ENCODE measurements at places on chromosomes 16 and 17.

GRCh38 chr16:75532142-75532765 is 3.7 kb downstream of the CHST5 start:
- DNase-seq: no peak

- no peak for DNase-seq
These were observed 1.6 kb upstream of the ETV4 start for GRCh38 chr17:43547659-43548256.

DNA sequence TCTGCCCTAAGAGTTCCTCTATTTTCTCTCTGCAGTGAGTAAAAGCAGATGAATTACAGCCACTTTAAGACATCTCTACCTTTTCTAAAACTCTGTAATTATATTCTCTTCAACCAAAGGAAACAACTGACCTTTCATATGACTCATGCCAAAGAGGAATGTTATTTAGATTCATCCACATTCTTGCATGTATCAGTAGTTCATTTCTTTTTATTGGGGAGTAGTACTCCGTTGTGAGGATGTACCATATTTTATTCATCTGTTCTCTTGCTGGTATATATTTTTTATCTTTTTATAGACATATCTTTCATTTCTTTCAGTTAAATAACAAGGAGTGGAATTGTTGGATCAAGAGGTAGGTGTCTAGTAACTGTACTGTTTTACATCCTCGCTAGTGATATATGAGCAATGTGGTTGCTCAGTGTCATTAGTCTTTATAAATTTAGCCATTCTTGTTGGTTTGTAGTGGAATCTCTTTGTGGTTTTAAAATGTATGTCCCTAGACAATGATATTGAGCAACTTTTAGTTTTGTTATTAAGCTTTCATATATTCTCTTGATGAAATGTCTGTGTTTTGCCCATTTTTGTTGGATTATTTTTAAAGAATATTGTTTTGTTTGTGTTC is 7.8 kb upstream of the MYH8 start:
- DNase-seq: no peak

GRCh38 chr17:28744104-28744971 is 527 bp downstream of the TRAF4 start:
- DNase-seq: no peak

DNA sequence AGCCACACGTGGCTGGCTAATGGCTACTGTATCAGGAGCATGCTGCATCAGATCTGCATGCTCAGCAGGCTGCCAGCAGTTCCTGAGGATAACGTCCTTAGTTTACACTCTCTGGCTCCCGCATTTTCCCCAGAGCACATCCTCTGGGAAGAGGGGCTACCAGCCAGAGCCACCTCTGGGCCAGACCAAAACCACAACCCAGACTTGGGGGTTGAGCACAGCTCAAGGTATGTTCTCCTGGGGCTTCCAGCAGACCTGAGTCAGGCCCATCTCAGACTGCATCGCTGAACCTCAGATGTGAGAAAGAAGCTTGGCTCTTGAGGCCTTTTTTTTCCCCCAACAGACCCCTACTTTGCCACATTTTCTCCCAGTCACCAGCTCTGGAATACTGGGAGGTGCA is 23.7 kb upstream of the WSCD1 start:
- DNase-seq: no peak

GRCh38 chr16:26981266-26981938 is 85.3 kb upstream of the C16orf82 start:
- no peak for DNase-seq

GRCh38 chr17:54972406-54973138 is 4.0 kb downstream of the STXBP4 start:
- no peak for DNase-seq

DNA sequence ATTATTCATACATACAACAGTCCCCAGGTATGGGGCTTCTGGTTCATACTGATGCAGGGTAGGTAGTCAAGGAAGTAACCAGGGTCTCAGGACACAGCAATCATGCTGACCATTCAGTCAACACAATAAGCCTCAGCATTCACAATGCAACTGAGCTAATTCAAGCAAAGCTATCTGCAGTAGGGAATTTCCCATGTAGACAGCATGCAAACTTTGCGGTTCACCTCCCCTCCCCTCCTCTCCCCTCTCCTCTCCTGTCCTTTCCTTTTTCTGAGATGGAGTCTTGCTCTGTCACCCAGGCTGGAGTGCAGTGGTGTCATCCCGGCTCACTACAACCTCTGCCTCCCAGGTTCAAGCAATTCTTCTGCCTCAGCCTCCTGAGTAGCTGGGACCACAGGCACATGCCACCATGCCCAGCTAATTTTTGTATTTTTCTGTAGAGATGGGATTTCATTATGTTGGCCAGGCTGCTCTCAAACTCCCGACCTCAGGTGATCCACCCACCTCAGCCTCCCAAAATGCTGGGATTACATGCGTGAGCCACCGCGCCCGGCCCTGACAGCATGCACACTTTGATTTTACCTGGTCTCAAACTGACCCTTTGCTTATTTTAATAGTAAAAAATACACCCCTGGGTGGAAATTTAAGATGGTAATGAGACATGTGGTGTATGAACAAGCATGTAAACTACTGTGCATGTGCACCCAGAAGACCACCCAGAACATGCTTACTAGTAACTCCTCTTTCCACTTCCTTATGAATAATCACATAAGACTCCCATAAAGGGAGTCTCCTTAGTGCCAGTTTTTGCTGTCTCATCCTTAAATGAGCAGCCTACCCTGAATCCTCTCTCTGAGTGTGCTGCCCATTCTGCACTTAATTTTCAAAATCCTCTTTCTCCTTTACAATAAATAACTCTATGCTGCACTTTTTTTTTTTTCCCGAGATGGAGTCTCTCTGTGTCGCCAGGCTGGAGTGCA is 9.3 kb upstream of the RNF135 start:
- no peak for DNase-seq

DNA sequence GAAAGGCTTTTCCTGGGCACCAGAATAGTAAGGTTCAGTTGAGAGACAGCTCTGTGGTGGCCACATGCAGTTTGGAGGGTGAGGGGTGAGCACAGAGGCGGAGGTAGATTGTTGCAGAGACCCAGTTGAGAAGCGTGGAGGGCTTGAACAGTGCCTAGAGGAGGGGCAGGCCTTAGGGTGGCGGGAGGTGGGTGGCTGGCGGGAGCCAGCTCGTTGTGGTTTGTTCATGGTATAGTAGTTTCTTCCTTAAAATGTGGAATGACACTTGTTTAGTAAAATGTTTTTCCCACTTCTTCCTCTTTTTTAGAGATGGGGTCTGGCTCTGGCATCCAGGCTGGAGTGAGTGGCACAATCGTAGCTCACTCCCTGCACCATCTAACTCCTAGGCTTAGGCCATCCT is 14.2 kb downstream of the USP10 start:
- no peak for DNase-seq

DNA sequence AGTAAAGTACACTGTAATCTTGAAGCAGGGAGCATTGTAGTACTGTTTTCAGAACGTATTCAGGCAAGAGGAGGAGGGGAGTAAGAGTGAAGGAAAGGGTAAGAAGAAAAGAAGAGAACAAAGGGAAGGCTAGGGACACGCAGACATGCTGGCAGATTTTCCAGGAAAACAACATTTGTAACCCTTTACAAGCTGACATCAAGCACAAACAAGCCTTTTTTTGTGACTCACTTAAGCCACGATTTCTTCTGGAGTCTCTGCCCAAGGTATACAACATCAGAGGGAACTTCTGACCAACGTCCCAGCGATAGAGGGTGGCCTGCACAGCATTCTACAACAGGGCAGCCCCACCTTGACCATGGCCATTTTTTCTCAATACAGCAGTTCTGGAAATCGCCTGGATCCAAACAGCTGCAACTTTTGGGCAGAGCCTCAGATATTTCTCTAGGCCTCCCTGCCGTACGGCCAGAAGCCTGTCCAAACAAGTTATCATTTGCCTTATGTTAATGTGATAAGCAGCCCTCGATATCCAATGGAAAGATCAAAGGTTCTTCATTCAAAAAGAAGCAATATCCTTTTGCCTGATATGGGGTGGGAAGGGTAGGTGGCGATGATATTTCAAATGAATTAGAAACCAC is 247.3 kb downstream of the ZFHX3 start:
- no peak for DNase-seq

DNA sequence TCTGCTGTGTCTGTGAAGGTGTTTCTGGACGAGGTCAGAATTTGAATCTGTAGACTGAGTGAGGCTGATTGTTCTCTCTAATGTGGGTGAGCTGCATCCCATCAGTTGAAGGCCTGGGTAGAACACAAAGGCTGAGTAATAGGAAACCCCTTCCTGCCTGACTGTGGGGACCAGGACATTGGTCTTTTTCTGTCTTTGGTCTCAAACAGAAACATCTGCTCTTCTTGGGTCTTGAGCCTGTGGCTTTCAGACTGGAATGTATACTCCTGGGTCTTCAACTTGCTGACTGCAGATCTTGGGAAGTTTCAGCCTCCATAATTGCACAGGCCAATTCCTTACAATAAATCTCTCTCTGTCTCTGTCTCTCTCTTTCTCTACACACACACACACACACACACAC is 19.6 kb upstream of the LRRC75A start:
- no peak for DNase-seq

DNA sequence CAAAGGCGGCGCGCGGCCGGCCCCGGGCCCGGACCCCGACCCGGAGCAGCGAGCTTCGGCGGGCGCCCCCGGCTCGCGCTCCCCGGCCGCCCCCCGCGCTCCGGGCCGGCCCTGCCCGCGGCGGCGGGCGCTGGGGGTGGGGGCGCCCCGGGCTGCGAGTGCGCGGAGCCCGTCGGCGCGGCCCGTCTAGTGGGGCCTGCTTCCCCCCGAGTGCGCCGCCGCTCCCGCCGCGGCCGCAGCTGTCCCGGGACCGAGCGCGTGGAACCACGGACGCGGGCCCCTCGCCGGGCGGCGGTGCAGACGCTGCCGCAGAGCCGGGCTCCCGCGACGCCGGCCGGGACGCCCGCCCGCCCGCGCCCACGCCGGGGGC is 308 bp downstream of the ADCY9 start:
- DNase-seq: no peak

GRCh38 chr17:1095090-1095852 is 84.5 kb downstream of the ABR start:
- no peak for DNase-seq

DNA sequence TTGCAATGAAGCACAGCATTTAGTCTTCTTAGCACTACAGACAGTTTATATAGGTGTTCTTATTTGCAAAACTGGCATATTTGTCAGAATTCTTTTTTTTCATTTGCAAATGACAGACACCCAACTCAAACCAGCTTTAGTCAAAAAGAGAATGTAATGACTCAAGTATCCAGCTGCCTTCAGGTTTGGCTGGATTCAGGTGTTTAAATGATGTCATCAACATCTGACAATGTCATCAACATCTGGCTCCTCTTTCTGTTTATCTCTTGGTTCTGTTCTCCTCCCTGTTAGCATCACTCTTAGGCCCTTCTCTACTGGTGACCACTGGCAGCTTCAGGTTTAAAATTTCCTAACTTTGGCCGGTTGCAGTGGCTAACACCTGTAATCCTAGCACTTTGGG is 18.9 kb downstream of the TMC5 start:
- DNase-seq: no peak

GRCh38 chr17:10053782-10054540 is 144.4 kb downstream of the GAS7 start:
- no peak for DNase-seq
